LoVo (cell line): ENCODE measurements at places on chromosomes 13 and 19.

GRCh38 chr19:54307389-54308020 is 5.5 kb downstream of the LILRA5 start:
- no peak for DNase-seq

DNA sequence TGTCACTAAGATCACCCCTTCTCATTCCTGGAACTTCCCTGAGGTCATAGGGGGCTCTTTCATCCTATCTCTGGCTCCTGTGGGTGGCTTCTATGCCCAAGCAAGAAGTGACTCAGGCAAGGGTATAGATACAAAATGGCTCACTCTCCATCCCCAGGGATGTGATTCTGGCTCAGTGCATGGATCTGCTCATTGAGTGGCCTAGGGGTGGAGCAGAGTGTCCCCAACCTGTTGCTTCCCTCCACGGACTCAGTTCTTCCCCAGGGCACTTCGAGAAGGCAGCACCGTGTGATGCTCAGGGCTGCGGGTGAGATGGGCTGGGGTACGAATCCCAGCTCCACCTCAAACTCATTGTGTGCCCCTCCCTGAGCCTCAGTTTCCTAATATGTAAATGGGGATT is 136.4 kb downstream of the PTPRS start:
- no peak for DNase-seq

GRCh38 chr13:39363382-39363772 is 239.6 kb downstream of the LHFPL6 start:
- no peak for DNase-seq

DNA sequence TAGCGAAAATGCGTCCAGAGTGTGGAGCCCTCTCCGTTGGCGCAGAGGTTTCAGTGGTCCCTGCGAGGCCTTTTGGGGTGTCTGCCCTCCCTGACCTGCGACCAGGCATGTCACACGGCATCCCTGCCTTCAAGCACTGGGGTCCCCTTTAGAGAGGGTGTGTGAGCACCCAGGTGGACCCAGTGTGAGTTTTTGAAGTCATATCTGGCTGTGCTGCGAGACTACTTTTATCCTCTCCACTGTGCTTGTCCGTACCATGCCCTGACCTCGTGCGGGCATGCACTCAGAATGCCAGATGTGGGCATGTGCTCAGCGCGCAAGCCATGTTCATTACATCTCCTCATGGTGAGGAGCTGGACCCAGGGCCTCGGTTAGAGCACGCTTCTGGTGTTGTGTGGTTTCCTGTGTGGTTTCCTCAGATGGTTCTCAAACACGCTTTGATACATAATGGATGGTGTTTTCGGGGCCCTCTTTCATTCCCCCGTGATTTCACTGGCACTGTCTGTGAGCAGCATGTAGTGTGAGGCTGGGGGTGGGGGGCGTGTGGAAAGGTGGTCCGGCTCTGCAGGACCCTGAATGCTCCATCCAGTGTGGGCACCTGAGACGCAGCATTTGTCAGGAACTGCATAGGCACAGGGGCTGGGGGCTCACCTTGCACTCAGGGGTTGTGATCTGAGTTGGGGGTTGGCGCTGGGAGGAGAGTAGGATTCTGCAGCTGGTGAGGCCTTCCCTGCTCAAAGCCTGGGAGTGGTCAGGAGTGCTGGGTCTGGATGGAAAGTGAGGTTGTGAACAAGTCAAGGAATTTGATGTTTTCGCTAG is 2.3 kb downstream of the TFDP1 start:
- DNase-seq: no peak

GRCh38 chr19:4482721-4483364 is 10.7 kb downstream of the HDGFL2 start:
- no peak for DNase-seq

- no peak for DNase-seq
These were observed 11.6 kb downstream of the ZNF28 start for GRCh38 chr19:52809801-52810200.

GRCh38 chr19:3426433-3426832 is 53.9 kb downstream of the SMIM24 start:
- no peak for DNase-seq

DNA sequence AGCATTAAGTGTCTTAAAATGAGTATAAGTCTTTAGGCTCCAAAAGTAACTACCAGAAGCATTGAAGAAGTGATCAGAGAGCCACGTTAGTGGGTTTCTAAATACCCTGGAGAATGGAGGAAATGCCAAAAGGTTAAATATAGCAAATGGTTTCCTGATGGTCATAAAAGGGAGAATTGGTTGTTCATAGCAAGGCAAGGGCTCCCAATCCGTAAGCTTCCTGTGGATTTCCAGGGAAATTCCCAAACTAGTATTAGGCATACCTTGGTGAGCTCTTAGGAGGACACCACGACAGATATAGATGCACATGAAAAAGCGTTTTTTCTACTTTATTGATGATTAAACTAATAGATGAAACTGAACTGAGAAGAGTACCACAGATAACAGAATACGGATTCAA is 410.9 kb downstream of the FOXO1 start:
- DNase-seq: no peak

GRCh38 chr19:19628501-19629134 is 598 bp upstream of the LPAR2 start:
- peak; percentile 10 for DNase-seq

DNA sequence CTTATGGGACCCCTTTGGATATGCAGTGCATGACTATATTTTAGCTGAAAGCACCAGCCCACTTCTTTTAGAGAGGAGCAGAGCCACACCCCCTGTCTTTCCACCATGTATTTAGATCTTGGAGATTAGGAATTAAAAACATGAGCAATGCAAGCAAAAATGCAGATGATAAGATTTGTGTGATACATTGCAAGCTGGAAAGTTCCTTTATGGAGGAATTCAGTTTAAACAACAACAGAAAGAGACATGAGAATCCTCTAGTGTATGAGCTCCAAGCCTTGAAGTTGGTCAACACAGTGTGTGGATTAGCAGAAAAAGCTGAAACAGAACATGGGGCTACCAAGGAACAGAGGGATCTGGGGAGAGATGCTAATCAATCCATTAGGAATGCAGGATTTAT is 529.8 kb upstream of the NBEA start:
- DNase-seq: no peak

GRCh38 chr19:45772912-45773311 is 3.9 kb upstream of the SIX5 start:
- DNase-seq: no peak

- no peak for DNase-seq
These were observed 527.1 kb downstream of the UQCRFS1 start for GRCh38 chr19:28685802-28686201.

GRCh38 chr19:18173054-18173571 is 500 bp upstream of the IFI30 start:
- no peak for DNase-seq

DNA sequence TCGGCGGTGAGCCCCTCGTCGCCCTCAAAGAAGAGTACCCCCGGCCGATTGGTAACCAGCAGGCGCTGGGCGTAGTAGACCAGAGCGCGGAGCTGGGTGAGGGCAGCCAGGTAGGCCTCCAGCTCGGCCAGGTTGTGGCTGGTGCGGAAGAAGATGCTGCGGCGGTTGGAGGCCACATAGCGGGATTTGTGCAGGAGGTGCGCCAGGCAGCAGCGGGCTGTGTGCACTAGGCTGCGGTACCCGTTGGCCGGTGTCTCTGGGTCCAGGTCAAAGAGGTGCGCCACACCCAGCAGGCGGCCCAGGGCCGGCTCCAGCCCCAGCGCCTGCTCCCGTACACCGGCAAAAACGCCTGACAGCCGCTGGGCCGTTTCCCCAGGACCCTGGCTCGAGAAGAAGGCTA is 16.8 kb downstream of the LIPE start:
- DNase-seq: no peak

- DNase-seq: no peak
These were observed 503.0 kb downstream of the EFNB2 start for GRCh38 chr13:106032441-106032840.

GRCh38 chr13:45226024-45226423 is 25.2 kb upstream of the KCTD4 start:
- no peak for DNase-seq

DNA sequence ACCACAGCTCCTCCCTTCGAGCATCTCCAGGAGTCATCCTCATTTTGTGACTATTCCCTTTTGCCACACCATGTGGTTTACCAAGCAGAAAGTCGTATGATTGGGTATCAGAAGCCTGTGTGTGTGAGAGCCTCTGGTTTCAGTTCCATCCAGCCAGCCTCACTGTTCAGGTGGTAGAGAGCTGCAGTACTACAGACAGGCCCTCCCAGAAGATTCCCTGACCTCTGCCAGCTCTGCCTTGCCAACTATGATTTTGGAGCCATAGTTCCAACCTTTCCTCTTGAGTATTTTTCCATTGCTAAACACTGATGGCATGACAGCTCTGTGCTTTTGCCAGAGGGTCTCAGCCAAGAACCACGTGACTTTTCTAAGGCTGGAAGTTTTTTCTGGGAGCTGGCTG is 82.5 kb downstream of the DHRS12 start:
- no peak for DNase-seq

GRCh38 chr13:71515744-71516038 is 351.3 kb downstream of the DACH1 start:
- no peak for DNase-seq

- DNase-seq: no peak
These were observed 225.8 kb upstream of the SLC10A2 start for GRCh38 chr13:103291798-103292572.

- DNase-seq: no peak
These were observed at the start of gene FAM216B for GRCh38 chr13:42781352-42781751. TSS of gene FAM216B (plus strand) at chr13:42781584. CDS start at chr13:42784068, 2,484 bp downstream.

DNA sequence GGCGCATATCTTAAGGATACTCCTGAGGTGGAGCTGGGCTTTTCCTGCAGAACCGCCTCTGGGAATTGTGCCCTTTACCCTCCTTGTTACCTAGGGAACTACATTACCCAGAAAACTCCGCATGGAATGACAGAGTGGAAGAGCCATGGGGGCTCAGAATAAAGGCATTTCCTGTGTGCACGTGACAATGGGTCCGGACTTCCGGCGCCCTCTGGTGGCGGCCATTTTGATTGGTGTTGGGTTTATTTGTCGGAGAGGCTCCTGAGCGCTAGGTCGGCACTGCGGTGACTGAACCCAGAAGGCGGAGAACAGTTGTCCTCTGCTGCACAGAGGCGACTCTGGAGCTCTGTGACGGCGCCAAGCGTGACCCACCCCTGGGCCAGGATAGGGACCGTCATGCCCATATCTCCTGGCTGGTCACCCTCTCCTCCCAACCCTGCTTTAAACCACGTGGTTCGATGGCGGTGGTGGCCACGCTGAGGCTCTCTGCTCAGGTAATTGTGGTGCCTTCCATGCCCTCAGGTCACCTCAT is at the start of gene ZNF587B:
Gene ZNF587B (plus strand): TSS at position 229 of the 532 bp plus-strand sequence. CDS start 230 bp downstream, at position 459.
- DNase-seq: no peak

- no peak for DNase-seq
These were observed 213.6 kb downstream of the PCDH20 start for GRCh38 chr13:61202042-61202441.

DNA sequence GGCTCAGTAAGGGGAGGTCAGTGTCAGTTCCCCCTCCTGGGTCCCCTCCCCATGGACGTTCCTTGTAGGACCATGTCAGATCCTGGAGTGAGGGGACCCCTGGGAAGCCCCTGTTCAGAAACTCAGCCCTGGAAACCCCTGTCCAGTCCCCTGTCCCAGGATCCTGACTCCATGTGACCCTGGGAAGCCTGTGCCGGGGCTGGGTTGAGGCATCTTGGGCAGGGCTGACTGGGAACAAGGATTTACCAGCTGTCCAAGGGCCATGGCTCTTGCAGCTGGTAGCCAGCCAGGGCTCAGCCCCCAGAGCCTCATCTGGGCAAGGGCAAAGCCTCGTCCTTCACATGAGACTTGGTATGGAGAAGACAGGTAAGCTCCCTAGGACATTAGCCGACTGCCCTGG is 25.1 kb downstream of the CEACAM4 start:
- no peak for DNase-seq

GRCh38 chr19:51901860-51902259 is 3.0 kb downstream of the ZNF649 start:
- DNase-seq: no peak

DNA sequence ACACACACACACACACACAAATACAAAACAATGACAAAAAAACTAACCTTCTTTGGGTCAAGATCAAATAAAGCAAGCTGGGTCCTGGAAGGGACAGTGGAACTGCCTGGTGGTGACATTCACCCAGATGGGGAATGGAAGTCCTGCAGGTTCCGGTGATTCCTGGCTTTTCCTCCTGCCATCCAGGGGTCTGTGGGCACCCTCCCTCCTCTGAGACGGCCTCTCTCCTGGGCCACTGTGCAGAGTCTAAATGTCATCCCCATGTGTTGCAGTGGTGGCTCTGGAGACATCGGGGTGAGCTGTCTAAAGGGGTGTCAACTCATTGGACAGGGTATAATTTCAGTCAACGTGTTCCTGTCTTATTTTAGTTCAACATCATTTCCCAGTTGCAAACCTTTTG is 248.2 kb downstream of the ZNF536 start:
- no peak for DNase-seq

GRCh38 chr19:20247016-20247683 is 80.1 kb downstream of the ZNF486 start:
- no peak for DNase-seq

- no peak for DNase-seq
These were observed 553.5 kb downstream of the DCT start for GRCh38 chr13:93925990-93926389.

DNA sequence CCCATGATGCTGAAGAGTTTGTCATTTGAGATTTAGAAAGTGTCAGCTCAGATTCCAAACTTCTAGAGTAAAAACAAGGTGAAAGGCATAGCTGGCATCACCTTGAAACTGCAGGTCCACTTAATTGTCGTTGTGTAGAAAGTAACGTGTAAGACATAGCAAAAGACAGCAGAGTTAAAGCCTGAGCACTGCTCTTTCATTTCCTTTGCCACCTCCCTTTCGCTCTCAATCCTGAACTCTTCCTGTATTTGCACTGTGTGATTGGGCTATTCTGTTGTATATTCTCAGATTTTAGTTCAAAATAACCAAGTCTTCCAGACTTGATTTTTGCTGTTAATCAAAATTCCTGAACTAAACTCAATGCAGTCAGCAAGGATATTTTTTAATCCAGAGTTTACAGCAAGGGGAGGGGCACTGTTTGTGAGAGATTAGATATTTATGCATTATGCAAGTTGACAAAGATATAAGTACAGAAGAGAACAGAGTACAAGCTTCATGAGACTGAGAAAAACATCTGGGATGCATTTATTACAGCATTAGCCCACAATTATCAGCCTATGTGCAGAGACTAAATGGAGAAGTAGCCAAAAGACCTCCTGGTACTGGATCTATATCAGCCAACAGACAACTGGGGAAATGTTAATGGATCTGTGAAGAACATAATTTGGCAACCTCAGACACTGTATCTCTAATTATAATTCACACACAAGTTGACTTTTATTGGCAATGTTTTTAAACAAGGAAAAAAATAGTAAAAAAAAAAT is 328.6 kb downstream of the SUCLA2 start:
- DNase-seq: no peak

DNA sequence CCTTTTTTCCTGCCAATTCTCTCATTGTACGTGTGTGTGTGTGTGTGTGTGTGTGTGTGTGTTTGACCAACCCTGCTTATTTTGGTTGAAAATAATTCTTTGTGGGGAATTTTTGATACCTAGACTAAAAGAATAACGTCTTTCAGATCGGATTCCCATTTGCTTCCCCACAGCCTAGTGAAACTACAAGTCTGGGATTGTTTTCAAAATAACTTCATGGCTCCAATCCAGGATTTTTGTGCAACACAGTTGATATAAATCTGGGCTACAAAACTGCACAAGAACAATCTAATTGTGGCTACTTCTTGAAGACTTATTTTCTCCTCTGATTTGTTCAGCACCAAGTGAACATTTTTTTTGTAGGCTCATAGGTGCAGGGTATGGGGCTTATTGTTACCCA is 332.8 kb upstream of the MIR17HG start:
- DNase-seq: no peak
